Sciatic nerve (tissue), 2 donors: ENCODE measurements at places on chromosomes 13 and 19.

DNA sequence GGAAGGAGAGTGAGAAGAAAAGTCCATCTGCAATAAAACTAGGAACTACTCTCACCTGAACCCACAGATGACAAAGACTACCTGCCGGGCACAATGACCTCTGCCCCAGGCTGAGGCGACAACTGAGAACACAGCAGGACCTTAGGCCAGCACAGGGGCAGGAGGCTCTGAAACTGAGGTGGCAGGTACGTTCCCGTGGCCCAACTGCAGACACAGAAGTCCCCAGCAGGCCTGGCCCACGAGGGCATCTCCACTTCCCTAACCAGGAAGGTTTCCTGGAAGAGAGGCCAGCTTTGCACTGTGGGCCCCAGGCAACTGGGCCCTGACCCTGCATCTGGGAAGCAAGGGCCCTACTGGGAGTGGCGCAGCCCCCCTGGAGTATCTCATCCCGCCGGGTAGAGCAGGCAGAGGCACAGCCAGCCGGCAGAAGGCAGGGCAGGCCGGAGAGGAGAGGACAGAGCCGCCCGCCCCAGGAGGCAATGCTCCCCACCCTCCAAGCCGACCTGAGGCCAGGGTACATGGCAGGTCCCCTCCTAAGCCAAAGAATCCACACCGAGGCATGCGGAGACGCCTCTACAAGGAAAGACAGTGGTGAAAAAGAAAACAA lies 32.7 kb downstream of the STK24 start:
- DNase-seq: no peak

- no peak for DNase-seq
These were observed 207.9 kb upstream of the UFM1 start for GRCh38 chr13:38141792-38142191.

DNA sequence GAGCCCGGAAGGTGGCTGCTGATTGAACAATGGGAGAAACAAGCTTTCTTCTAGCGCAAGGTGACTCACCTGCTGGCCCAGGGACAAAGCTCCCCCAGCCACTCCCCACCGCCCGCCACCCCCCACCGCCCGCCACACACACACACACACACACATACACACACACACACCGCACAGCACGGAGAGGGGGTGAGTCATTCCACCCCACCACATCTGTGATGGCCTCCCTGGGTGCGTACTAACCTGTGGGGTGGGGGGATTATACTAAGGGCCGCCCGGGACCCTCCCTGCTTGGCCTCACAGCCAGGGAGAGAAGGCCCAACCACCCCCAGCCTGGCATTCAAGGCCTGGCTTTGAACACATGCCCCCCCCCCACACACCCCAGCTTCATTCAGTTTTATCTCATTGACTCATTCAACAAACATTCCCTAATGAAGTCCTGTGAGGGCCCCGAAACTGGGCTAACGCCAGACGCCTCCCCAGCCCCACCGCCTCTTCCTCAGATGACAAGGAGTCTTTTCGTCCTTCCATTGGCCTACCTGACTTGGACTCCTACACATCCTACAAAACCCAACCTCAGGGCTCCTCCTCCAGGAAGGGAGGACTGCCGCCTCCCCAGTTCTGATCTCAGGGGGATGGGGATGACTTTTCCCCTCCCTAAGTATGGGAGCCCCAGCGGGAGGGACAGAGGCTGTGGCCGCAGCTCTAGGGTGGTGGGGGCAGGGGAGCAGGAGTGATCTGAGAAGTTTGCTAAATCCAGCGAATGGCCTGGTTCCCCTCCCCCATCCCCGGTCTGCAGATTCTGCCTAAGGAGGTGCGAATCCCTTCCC lies 5.8 kb upstream of the ONECUT3 start:
- DNase-seq: no peak

GRCh38 chr19:33219261-33219815 lies 6.3 kb downstream of the SLC7A10 start:
- DNase-seq: peak; percentile 75

DNA sequence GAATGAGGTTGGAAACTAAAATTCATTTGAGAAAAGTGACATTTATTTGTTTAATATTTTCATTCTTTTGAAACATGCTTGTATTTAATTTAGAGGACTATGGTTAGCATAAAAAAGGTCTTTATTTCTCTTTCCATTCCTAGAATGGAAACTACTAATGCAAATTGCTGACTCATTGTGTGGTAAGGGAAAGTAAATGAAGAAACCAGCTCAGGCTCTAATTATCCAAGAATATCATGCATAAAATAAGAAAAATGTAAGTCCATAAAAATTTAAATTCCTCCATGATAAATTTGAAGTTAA lies 777.0 kb upstream of the SLITRK1 start:
- DNase-seq: no peak

- no peak for DNase-seq
These were observed 7.8 kb upstream of the CRX start for GRCh38 chr19:47813995-47814328.

DNA sequence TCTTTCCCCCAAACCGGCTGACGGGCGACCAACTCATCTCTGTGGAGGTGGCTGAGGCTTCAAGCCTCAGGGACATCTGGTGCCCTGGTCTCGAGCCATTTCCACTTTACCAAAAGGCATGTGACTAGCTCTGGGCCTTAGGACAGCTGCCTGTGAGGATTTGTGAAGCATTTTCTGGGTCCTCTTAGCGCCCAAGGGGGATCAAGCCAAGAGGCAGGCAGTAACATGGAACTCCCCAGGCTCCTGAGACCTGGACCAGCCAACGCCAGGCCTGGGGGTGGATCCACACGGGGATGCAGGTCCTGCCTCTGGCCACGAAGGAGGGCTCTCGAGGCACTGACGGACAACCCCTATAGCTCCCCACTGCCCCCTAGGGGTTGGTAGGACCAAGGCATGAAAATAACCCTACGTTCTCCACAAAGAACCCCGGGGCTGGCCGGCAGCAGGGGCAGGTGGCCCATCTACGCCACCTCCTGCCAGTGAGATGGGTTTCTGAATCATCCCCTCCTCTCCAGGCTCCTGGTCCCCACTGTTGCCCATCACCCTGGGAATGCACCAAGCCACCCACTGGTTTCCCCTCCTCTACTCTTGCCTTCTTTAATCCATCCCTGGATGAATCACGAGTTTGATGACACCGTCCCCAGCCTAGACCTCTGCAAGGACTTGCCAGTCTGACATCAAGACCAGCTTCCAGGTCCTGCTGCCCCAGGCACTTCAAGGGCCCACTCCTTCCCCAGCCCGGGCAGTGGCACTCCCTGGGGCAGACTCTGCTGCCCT lies 7.0 kb upstream of the MYDGF start:
- DNase-seq: no peak

- no peak for DNase-seq
These were observed 108.7 kb upstream of the VSTM2B start for GRCh38 chr19:29417048-29417447.

- no peak for DNase-seq
These were observed 9.8 kb downstream of the CLEC4M start for GRCh38 chr19:7772752-7773291.

GRCh38 chr13:21061029-21061763 lies at the start of gene LATS2:
Gene LATS2, minus strand, starts transcription at chr13:21061586. Its CDS starts 15,560 bp downstream, at chr13:21046026.
- peak; percentile 99 for DNase-seq

- no peak for DNase-seq
These were observed 89.8 kb downstream of the ZNF557 start for GRCh38 chr19:7159105-7159933.

DNA sequence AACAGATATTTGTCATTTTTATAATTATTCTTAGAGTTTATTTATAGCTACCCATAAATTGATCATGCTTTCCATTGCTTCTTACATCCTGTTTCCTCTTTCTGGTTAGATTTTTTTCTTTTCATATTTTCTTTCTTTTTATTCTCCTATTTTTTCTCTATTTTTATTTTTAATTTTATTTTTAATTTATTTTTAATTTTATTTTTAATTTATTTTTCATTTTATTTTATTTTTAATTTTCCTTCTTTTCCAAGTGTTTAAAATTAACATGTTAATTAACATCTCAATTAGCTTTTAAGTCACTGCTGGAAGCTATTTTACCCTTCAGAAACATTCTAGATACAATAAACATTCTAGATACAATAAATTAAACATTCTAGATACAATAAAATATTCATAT lies 269.6 kb downstream of the B3GLCT start:
- no peak for DNase-seq

- DNase-seq: no peak
These were observed 900.1 kb downstream of the PCDH17 start for GRCh38 chr13:58531614-58532013.

GRCh38 chr13:91313103-91313502 lies 34.4 kb upstream of the MIR17HG start:
- no peak for DNase-seq

GRCh38 chr13:35278917-35279316 lies 197.6 kb downstream of the MAB21L1 start:
- no peak for DNase-seq

GRCh38 chr13:20136781-20137703 lies 23.8 kb downstream of the GJA3 start:
- no peak for DNase-seq

DNA sequence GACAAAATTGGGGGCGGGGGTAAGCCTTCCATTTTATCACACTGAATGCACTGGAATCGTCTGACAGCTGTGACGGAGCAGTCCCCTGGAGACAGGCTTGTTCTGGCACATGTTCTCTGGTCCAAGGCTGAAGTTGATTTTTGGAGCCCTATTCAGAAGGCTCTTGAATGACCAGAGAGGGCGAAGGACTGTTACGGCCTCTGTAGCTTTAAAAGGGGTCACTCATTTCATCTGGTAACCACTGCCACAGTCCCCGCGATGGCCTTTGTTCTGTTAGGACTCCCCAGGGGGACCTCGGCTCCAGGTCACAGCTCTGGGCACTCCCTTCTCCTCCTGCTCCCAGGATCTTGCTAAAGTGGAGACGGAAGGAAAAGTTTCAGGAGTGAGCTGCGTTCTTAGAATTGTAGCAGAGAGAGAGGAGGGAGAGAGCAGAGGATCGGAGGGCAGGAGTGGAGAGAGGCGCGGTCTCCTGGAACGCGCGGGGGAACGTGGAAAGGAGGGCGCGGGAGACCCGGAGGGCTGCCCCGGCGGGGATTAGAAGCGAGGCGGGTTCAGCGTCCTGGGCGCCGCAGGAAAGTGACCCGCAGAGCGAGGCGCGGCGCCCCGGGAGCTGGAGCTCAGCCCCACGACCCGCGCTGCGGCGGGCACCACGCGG lies 134.3 kb upstream of the MYO16 start:
- no peak for DNase-seq

DNA sequence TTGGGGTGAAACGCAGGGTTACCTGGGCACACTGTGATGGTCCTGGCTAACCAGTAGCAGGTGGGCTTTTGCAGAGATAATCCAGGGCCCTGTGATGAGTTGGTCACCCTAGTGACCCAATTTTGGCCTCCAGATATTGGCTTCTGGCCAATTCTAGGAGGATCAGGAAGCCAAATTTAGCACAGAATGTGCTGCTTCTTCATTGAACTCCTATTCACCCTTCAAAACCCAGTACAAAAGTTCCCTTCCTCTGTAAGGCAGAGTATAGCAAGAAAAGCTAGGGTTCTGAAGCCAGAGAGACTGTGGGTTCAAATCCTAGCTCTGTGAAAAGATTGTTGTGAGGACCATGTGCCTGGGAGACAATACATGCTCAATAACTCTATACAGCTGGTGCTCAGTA lies 70.8 kb downstream of the INSR start:
- DNase-seq: no peak

DNA sequence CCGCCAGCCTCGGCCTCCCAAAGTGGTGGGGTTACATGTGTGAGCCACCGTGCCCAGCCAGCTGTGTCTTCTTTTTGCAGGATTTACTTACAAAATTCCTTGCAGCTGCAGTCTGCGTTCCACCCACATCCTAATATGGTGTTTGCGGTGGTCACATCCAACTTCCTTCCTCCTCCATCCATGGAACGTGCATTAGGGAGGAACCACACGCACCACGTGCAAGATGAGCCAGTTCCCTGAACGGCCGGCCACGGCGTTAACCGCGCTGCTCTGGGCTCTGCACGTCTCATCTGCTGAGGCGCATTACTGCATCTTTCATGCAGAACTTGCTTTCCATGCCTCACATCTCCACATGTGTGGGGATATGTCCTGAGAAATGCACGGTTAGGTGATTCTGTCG lies 13.0 kb upstream of the SIGLEC11 start:
- no peak for DNase-seq

- no peak for DNase-seq
These were observed 16.7 kb upstream of the CCDC124 start for GRCh38 chr19:17915940-17916593.

- no peak for DNase-seq
These were observed 62.7 kb upstream of the MYCBP2 start for GRCh38 chr13:77389625-77390000.

- peak; percentile 70 for DNase-seq
These were observed 21.7 kb downstream of the CEACAM21 start for GRCh38 chr19:41597600-41598041.

DNA sequence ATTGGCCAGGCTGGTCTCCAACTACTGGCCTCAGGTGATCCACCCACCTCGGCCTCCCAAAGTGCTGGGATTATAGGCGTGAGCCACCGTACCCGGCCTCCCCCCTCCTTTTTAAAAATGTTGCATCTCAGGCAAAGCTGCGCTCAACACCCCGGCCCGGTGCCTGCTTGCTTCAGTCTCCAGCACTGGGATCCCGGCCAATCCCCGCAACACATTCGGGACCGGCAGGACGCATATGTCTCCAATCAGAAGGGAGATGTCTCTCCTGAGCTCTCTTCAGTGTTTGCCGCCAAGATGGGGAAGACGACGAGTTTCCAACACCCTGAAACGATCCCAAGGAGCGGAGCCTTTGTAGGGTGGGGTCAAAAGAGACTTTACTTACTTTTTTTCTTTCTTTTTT lies 16.1 kb downstream of the GNG7 start:
- DNase-seq: no peak

- no peak for DNase-seq
These were observed 26.1 kb upstream of the DOCK9 start for GRCh38 chr13:99003851-99004471.

- no peak for DNase-seq
These were observed 108.1 kb downstream of the HS6ST3 start for GRCh38 chr13:96198038-96198437.

GRCh38 chr19:53826876-53827275 lies 2.8 kb upstream of the NLRP12 start:
- DNase-seq: no peak
